ENCODE measurements at places on chromosomes 4 and X. TPM values are rescaled to one million over a fixed set of nuclear protein-coding genes. Genes with fewer than 3 reads are reported as not detected.

Gene TREX2
- polyA plus RNA-seq = 0.24 TPM

Gene EXOSC9
- polyA plus RNA-seq = 60.9 TPM

Gene CCDC158
- 0.75 TPM for polyA plus RNA-seq

Gene PPARGC1A
- polyA plus RNA-seq = 29.2 TPM

Measured in right renal cortex interstitium (tissue), 3 donors.